Stimulated activated CD8-positive, alpha-beta memory T cell treated with anti-CD3 and anti-CD28 coated beads, Interleukin-15, amount 100 ng/mL, for 4 hours (primary cell): ENCODE measurements at places on chromosomes 2 and 18.

GRCh38 chr2:134782107-134782506 is 56.3 kb upstream of the ACMSD start:
- no peak for DNase-seq

- no peak for DNase-seq
These were observed 60.0 kb downstream of the ADCY3 start for GRCh38 chr2:24859968-24860600.

DNA sequence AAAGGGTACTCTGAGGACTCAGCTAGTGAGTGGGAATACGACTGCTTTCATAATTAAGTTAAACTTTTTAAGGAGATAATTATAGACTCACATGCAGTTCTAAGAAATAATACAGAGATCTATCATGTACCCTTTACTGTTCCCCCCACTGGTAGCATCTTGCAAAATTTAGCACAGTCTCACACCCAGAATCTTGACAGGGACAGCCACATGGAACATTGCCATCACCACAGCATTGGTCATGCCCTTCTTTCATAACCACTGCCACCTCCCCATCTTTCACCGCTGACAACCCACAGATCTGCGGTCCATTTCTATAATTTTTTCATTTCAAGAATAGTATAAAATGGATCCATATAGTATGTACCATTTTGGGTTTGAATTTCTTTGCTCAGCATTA is 37.8 kb downstream of the ARHGEF4 start:
- DNase-seq = no peak

DNA sequence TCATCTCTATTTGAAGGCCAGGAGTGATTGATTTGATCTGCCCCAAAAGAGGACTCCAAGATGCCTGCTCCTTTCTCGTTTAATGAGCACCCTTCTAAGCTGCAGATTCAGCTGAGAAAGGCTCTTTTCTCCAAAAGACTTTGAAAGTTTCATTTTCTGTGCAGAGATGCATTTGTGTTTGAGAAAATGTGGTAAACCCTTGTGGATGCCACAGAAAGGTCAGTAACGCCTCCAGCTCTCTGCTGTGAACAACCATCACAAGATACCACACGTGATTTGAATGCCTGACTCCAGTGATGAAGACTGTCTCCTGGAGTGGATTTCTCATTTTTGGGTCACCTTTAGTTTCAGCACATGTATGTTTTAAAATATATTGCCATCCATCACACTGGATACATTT is 35.0 kb upstream of the CCDC85A start:
- no peak for DNase-seq

- DNase-seq = no peak
These were observed 68.2 kb downstream of the ZNF516 start for GRCh38 chr18:76426737-76427305.

- no peak for DNase-seq
These were observed 18.2 kb downstream of the ACVR1 start for GRCh38 chr2:157857881-157858280.

GRCh38 chr2:216406826-216407225 is 5.5 kb upstream of the SMARCAL1 start:
- no peak for DNase-seq

DNA sequence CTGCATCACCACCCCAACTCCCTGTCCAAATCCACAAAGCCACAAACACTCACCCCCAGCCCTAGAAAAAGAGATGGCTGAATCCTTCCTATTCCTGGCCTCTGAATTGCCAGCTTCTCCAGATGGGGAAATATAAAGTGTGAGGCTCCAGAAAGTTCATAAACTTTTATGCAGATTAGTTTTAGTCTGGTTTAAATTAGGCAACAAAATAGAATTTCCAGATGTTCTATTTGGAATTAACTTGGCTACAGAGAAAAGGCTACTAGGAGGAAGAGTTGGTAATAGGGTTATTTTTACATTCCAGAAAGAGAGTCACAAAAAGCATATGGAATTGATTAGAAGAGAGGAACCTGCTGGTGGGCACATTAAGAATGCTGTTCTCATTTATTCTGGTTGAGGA is 56.0 kb downstream of the EN1 start:
- DNase-seq = no peak
